ENCODE measurements at places on chromosomes 5 and 9.

GRCh38 chr9:83533296-83533695 lies 4.9 kb downstream of the FRMD3 start:
- DNase-seq, result no peak

DNA sequence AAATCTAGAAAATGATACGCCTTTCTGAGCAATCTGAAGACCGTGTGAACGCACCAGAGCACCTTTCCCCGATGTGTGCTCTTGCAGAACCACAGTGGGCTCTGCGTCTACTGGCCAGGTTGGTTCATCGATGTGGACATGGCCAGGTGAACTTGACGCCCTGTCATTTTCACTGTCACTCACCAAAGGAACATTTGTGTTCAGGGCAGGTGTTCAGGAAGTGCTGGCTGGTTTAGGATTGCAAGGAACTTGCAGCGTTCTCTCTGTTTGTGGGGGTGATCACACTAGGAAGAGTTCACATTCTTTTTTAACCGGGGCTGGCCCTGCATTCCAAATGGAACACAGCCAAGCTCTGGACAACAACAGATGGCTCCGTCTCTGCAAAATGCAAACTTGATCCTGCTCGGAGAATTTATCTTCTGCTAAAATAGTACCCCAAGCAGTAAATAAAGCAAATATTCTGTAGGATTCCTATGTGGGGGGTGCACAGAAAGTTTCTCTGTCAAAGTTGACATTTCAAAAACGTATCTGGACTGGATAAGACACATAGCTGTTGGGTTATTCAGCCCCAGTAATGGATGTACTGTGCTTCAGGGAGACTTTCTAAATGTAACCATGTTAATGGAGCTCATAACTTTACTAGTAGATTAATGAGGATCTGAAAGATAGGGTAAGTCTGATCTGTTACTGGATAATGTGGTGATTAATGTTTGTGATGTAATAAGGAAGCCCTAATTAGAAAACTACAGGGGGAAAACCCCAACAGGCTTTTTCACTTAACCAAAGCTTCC lies 45.7 kb upstream of the FANCC start:
- DNase-seq, result no peak

DNA sequence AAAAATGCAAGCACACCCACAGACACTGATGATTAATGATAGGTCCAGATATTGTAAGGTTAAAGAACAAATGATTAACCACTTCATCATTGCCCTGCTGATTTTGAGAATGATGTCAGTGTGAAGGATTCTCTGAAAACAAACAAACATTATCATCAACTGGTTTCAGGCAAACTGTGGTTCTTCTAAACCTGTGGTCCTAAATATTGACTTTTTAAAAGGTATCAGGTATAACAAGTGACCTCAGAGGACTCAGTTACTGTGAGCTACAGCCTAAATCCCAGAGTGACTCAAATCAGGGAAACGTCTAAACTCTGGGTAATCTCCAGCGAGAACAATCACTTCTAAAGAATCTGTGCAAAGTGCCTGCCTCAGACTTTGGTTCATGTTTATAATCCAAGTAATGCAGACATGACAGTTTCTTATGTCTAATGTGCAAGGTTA lies 172.3 kb upstream of the CDH6 start:
- DNase-seq, result no peak

GRCh38 chr9:83715794-83716193 lies 8.0 kb upstream of the UBQLN1 start:
- DNase-seq, result no peak

- DNase-seq, result no peak
Measured at GRCh38 chr5:65171645-65172044, 310.1 kb downstream of the ADAMTS6 start.

- DNase-seq, result no peak
Measured at GRCh38 chr5:142881076-142881783, 111.1 kb downstream of the ARHGAP26 start.

DNA sequence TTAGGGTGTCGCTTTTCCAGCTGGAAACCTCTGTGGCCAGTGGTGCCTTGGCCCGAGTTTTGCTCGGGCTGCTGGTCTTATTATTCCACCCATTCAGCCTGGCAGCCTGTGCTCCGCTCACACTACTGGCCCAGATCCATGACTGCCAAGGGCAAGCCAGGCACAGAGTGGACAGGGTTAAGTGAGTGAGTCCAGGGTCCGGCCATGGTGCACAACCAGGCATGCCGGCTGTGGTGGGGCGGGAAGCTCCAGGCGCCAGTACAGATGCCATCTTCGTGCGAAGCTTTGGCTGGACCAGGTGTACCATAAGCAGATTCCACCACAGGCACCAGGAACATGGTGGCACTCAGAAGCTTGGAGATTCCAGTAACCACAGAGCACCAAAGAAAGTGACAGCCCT lies 580.2 kb upstream of the FAM174A start:
- no peak for DNase-seq

DNA sequence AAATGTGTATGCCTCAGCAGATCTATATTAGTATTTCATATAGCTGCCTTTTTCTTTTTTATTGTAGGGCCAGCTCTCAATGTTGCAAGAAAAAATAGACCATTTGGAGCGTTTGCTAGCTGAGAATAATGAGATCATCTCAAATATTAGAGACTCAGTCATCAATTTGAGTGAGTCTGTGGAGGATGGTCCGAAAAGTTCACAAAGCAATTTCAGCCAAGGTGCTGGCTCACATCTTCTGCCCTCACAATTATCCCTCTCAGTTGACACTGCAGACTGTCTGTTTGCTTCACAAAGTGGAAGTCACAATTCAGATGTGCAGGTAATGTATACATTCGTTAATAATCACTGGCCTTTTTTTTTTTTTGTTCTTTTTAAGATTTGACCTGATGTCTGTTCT lies 23.7 kb downstream of the MAN2A1 start:
- no peak for DNase-seq

- DNase-seq, result no peak
Measured at GRCh38 chr9:93452710-93453046, 703 bp downstream of the FAM120AOS start.

GRCh38 chr5:178123966-178124925 lies 6.6 kb upstream of the RMND5B start:
- DNase-seq, result no peak

GRCh38 chr9:124708074-124708473 lies 63.0 kb downstream of the NR6A1 start:
- no peak for DNase-seq

- DNase-seq, result no peak
Measured at GRCh38 chr9:4760122-4760521, 19.1 kb upstream of the AK3 start.

DNA sequence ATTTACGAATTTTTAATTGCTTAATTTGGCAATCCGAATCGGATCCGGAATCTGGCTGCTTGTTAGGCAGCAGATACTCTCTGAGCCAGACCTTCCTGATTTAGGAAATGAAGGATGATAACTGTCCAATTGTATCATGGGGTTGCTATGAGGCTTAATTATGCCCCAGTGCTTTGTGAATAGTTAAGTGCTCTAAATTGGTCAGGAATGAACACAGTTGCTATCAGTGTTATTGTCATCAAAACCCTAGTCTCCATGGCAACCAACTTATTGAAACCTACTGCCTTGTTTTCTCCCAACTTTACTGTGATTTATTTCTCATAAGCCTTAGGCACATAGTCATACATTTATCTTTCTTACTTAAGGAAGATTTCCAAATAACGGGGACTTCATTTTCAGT lies 47.9 kb downstream of the MAMDC2 start:
- no peak for DNase-seq

DNA sequence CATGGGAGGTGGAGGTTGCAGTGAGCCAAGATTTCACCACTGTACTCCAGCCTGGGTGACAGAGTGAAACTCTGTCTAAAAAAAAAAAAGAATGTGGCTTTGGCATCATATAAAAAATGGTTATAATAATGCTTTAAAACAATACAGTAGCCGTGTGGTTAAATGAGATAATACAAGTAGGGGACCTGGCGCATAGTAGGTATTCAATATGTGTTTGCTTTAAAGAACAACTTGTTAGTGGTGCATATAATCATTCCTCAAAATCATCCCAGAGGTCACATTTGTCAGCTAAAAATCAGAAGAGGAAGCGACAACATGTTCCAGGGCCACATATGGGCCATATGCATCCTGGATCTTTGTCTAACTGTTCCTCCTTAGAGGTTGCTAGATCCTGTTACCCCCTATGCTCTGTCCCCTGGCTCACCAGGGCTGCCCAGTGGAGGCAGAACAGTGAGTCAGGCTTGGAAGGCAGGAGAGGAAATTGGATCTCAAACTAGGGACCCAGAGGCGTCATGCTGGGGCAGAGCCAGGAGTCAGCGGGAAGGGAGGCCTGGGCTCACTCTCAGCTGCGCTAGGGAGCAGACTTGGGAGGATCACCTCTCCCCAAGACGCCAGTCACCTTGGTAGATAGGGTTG lies 27.7 kb downstream of the LHX6 start:
- DNase-seq, result no peak

GRCh38 chr5:64939772-64940510 lies 171.2 kb downstream of the CWC27 start:
- no peak for DNase-seq

GRCh38 chr9:112787978-112788377 lies 37.4 kb downstream of the SNX30 start:
- DNase-seq, result no peak

- DNase-seq, result no peak
Measured at GRCh38 chr9:121987314-121987713, 105.8 kb downstream of the TTLL11 start.

DNA sequence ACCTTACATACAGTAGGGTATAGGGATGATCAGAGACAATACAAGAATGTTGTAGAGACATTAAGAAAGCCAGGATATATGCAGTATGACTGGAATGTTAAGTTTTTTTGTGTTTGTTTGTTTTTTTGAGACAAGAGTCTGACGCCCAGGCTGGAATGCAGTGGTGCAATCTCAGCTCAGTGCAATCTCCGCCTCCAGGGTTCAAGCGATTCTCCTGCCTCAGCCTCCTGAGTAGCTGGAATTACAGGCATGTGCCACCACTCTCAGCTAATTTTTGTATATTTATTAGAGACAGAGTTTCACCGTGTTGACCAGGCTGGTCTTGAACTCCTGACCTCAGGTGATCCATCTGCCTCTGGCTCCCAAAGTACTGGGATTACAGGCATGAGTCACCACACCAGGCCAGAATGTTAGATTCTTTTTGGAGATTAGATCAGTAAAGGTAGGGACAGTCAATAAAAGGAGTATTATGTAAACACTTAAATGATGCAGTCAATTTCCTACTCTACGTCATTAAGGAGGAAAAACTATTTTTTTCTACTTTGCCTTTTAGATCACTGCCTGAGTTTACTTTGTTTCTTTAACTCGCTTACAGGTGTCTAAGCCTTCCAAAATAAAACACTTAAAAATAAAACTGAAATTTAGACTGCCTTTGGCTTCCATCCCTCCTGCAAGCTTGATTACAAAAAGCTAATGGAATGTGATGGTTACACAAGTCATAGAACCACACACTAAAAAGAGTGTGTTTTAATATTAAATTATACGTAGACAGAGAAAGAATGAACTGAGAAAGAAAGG lies 6.8 kb upstream of the HNRNPA0 start:
- DNase-seq, result no peak

DNA sequence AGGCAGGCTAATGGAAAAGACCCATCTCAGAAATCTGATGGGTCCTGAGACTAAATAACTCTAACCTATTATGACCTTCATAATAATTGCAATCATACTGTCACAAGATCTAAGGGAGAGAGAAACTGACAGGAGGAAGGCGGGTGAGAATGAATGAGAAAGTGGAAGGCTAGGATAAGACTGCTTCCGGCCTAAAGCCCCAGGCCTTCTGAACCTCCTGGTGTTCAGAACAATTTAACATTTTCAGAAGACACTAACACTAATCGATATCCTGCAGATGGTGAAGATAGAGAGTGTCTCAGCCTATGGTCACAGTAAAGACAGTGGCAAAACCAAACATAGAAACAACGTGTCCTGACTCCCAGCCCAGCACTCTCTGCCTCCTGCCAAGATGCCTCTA lies 1.2 kb downstream of the RPS14 start:
- no peak for DNase-seq

- no peak for DNase-seq
Measured at GRCh38 chr5:133925269-133925668, 43.2 kb downstream of the C5orf15 start.

GRCh38 chr5:53411388-53411787 lies 69.0 kb upstream of the FST start:
- no peak for DNase-seq

DNA sequence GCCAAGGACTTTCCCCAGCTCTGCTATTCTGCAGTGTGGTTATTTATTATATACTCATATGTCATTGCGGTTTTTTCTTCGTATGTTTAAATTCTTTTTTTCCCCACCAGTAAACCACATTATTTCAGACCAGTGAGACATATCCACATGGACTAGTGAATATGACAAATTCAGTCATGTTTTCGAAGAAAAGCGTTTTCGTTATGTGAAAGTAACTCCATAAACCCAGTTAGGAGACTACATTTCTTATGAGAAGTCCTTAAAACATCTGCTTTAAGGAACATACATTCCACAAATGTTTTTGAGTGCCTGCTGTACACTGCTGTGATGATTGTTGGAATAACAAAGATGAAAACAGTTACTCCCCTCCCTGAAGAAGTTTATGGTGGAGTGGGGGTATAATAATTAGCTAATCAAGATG lies 591.8 kb upstream of the CLINT1 start:
- no peak for DNase-seq

DNA sequence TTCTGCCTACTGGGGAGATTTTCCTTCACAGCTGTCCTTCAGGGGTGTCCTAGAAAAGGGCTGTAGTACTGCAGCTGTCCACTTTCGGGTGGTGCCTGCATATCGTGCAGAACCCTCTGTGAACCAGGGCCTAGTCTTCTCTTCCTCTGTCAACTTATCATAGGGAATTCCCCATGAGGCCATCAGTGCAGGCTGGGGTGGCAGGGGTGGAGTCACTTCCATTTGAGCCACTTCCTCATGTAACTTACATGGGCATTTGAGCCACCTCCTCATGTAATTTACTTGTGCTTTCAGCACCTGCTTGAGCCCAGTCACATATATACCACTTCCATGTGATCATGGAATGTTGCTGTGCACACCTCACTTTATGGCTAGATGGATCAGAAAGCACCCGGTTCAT lies 742.0 kb upstream of the RGMB start:
- DNase-seq, result no peak

GRCh38 chr5:180815293-180815917 lies 12.8 kb upstream of the MGAT1 start:
- DNase-seq, result no peak

DNA sequence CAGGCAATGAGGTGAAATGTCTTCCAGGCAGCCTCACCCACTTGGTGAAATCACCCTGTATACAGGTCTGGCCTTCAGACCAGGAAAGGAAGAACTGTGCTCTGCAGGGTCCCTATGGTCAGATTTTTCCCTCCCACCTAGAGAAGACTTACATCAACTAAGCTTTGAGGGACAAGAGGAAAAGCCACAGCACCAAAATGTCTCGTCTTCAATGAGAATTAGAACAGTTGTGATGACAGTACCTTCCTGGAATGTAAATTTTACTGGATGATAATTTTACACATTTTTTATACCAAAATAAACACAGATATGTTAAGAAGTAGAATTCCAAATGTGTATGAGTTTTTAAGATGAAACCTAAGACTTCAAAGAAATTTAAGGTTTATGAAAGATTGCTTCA lies 283.9 kb downstream of the SPOCK1 start:
- DNase-seq, result no peak

GRCh38 chr9:297104-297972 lies 82.7 kb downstream of the DOCK8 start:
- no peak for DNase-seq
